ENCODE measurements at places on chromosomes 1 and 21. TPM values are rescaled to one million over a fixed set of nuclear protein-coding genes. Genes with fewer than 3 reads are reported as not detected.

DNA sequence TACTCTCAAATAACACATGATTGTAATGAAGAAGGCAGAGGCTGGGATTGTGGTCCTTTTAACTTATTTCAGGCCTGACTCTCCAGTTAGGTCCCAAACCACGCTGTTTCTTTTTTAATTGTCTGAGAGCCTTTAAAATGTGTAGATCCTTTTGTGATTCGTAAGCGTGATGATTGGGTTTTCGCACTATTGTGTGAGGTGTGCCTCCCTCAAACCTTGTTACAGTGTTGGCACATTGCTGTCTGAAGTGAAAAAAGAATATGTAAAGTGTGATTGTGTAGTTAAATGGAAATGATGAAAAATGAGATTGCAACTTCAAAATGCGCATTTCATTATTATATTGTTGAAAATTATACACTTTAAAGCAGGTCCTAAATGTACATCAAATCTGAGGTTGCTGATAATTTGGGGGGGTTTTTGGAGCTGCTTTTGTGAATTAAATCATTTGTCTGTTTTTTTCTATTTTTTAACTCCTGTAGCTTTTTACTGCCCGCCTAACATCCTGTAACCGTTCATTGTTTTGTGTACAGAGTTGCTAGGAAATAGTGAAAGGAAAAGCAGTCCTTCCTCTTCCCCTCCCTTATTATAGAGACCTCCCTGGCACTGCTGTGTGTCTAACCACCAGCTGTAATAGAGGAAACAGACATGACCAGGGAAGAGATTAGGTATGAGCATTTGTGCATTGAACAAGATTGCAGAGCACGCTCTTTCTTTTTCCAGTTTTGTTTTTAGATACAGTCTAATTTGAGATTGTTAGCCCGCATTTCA is 43.3 kb downstream of the IARS2 start:
- peaks cover 7% of the 10 kb centered on the region for H3K36me3 ChIP-seq
- no peaks in the 10 kb centered on the region for H3K27me3 ChIP-seq
- H3K27ac ChIP-seq = no peak overlapping the region
- no peaks in the 10 kb centered on the region for H3K4me1 ChIP-seq
- DNase-seq = no peak

The SHISAL2A gene
- total RNA-seq = not detected

DNA sequence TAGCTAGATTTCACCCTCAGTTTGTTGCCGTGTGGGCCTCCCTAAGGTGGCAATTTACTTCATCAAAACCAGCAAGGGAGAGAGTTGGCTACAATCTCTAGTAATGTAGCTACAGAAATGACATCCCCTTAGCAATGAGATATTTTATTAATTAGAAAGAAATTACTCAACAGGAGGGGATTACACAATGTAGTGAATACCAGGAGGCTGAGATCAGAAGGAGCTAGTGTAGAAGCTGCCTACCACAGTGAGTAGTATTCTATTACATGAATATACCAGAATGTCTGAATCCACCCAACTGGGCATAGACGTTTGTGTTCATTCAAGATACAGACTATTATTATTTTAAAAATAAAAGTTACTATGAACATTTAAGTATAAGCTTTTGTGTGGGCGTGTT is 868.2 kb upstream of the CXADR start:
- H3K27me3 ChIP-seq = no peaks in the 10 kb centered on the region
- H3K4me1 ChIP-seq = no peaks in the 10 kb centered on the region

GRCh38 chr1:215669806-215670491 is 102.8 kb downstream of the KCTD3 start:
- no peaks in the 10 kb centered on the region for H3K36me3 ChIP-seq
- no peaks in the 10 kb centered on the region for H3K27me3 ChIP-seq
- H3K27ac ChIP-seq = no peak overlapping the region
- DNase-seq = no peak
- peaks cover 1% of the 10 kb centered on the region for H3K4me1 ChIP-seq
- no peak overlapping the region for H3K4me3 ChIP-seq

DNA sequence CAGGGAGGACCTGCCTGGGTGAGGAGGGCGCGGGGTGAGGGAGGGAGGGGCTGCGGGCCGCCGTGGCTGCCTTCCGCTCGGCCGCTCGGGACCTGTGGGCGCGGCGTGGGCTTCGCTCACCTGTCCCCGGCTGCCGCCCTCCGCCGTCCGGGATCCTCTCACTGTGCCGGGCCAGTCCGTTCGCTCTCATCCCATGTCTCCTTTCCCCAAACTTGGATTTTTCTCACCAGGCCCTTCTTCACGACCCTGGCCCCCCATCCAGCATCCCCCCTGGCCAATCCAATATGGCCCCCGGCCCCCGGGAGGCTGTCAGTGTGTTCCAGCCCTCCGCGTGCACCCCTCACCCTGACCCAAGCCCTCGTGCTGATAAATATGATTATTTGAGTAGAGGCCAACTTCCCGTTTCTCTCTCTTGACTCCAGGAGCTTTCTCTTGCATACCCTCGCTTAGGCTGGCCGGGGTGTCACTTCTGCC is 362 bp downstream of the ZBTB48 start:
- H3K36me3 ChIP-seq = no peaks in the 10 kb centered on the region
- H3K4me3 ChIP-seq = peak overlapping the region; percentile 92
- peaks cover 20% of the 10 kb centered on the region for H3K4me1 ChIP-seq
- peaks cover 2% of the 10 kb centered on the region for H3K27me3 ChIP-seq
- H3K27ac ChIP-seq = peak overlapping the region; percentile 84
- DNase-seq = no peak

DNA sequence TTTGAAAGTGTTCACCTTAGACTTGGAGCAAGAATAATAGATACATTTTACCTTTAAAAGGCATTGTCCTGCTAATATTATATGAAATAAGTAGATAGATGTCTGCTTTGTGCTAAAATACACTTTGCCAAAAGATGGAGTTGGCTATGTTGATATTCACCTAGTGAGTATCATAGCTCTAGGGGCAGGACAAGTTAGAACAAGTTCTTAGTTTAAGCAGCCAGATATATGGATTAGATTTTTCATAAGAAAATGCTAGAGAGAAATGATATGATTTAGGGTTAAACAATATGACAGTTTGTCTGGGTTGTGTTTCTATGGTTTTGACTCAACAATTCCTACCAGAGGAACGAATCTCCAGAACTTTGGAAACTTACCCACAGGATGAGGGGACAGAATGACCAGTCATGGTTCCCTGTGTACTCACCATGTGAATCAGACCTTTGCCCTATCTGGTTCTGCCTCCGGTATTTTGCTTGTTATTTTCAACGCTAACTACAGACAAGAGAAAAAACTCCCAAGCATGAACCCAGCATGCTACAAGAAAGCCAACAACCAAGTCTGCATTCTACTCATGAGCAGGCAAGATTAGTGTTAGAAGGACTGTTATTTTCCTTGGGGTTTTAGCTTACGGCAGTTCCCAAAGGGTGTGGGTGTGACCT is 1.7 kb downstream of the F5 start:
- no peak overlapping the region for H3K4me3 ChIP-seq
- H3K4me1 ChIP-seq = no peaks in the 10 kb centered on the region
- DNase-seq = no peak
- no peaks in the 10 kb centered on the region for H3K27me3 ChIP-seq
- H3K27ac ChIP-seq = no peak overlapping the region

DNA sequence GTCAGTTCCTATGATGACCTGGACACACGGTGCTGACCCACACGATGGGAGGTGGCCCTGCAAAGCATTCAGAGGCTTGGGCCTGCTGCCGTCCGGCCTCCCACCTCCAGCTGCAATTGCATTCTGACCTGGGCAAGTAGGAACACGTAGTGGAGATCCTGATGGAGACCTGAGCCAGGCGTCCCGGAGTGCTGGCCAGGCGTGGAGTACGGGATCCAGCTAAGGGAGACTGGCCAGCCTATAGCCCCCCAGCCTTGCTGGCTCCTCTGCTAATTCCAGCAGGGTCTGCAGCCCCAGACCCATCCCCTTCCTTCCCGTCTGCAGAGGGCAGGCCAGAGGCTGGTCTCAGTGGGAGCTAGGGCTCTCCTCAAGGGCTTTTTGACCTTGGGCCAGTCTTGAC is 11.2 kb downstream of the CD46 start:
- no peak for DNase-seq
- H3K4me3 ChIP-seq = no peak overlapping the region
- no peak overlapping the region for H3K27ac ChIP-seq
- H3K27me3 ChIP-seq = no peaks in the 10 kb centered on the region

DNA sequence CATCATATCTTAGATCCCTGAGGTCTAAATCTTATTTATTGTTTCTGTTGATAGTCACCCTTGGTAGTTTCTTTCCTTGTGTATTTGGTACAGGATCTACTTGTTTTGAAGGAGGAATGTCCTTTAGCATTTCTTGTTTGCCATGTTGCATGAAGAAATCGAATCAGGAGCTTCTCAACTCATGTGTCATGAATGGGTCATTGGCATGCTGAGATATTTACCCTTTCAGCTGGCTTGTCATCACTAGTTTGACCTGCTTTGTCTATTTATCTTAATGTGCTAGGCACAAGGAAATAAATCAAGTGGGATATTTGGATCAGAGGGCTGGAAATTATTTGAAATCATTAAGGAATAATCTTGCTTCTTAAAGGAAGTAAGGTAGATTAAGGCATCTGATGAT is 23.8 kb downstream of the THEM4 start:
- no peak overlapping the region for H3K27ac ChIP-seq
- H3K4me1 ChIP-seq = no peaks in the 10 kb centered on the region
- H3K4me3 ChIP-seq = no peak overlapping the region
- H3K27me3 ChIP-seq = no peaks in the 10 kb centered on the region
- no peak for DNase-seq

DNA sequence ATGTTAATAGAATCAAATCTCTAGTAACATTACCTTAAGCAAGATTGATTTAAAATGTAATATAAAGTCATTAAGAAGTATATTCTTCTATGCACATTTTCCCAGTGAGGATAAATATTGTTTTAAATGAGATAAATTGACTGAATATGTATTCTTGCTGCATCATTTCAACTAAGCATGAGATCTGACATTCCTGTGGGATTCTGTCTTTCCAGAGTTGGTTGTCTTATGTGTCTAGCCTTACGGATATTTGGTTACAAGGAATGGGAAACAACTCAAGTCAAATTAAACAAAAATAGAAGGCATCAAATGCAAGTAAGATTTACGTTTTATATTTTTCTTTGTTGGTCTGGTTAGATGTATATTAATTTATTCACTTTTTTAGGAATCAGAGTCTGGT is 287.5 kb downstream of the PTGER3 start:
- H3K27me3 ChIP-seq = no peaks in the 10 kb centered on the region
- H3K4me1 ChIP-seq = no peaks in the 10 kb centered on the region
- no peak overlapping the region for H3K27ac ChIP-seq
- H3K4me3 ChIP-seq = no peak overlapping the region
- no peaks in the 10 kb centered on the region for H3K36me3 ChIP-seq

The AIRE gene
- total RNA-seq = not detected

DNA sequence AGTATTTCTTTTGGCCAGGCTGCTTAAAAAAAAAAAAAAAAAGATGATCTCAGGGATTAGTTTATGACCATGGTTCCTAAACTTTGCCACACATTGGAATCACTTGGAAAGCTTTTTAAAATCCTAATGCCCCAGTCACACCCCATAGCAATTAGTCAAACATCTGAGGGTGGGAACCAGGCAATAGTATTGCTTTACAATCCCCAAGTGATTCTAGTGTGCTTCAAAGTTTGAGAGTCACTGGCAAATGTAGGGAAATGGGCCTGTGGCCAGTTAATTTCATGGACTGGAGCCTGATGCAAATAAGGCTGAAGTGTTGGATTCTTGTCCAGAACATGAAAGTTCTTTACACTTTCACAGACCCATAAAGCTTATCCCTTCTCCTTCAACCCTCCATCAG is 374.6 kb upstream of the ESRRG start:
- H3K4me3 ChIP-seq = no peak overlapping the region
- H3K27me3 ChIP-seq = peaks cover 1% of the 10 kb centered on the region
- no peak overlapping the region for H3K27ac ChIP-seq
- H3K36me3 ChIP-seq = no peaks in the 10 kb centered on the region
- H3K4me1 ChIP-seq = no peaks in the 10 kb centered on the region

DNA sequence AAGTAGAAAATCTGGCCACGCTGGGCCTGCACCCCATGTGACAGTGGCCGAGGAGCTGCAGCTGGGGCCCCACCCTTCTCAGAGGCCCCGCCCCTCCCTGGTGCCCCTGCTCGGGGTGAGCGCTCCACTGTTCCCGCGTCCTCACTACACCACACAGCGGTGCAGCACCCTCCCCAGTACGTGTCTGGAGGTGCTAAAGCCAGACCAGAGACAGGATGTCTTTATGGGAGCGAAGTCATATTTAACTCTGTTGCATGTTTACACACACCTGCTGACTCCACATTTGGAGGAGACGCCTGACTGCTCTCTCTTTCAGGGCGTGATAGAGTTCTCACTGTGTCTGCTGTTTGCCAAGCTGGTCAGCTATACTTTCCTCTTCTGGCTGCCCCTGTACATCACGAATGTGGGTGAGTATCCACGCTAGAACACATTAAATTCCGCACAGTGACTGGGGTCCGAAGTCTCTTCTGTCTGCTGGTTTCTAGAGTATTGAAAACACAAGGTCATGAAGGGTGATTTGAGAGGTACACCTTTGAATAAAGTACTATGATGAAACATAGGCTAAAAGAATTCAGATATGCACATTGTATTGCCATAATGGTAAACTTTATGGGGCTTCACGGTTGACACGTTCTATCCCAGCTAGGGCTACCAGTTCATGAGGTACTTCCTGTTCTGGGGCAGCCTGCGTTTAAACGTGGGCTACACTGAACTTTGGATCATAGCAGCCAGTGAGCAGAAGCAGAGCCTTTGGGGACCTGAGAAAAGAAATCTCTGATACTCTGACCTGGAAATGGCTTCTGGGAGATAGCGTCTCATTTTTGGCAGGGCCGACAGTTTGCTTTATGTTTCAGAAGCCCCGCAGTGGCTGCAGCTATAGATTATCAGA is 48.4 kb downstream of the SLC37A1 start:
- peaks cover 6% of the 10 kb centered on the region for H3K27me3 ChIP-seq
- peak overlapping the region; percentile 86 for H3K27ac ChIP-seq
- H3K4me1 ChIP-seq = peaks cover 26% of the 10 kb centered on the region
- H3K36me3 ChIP-seq = peaks cover 13% of the 10 kb centered on the region

Measured in glutamatergic neuron (in vitro differentiated cells).